ENCODE measurements at places on chromosomes 16 and 17.

- DNase-seq, result no peak
Measured at GRCh38 chr16:30840611-30841010, 53.3 kb downstream of the BCL7C start.

- peak; percentile 24 for DNase-seq
Measured at GRCh38 chr16:52265446-52265861, 281.5 kb downstream of the TOX3 start.

- DNase-seq, result no peak
Measured at GRCh38 chr16:14405611-14406537, 224.2 kb downstream of the PARN start.

- DNase-seq, result no peak
Measured at GRCh38 chr16:47065766-47066688, 77.7 kb downstream of the NETO2 start.

- no peak for DNase-seq
Measured at GRCh38 chr17:64315032-64315490, 52.0 kb upstream of the TEX2 start.

- no peak for DNase-seq
Measured at GRCh38 chr16:82201351-82201750, 31.3 kb upstream of the MPHOSPH6 start.

DNA sequence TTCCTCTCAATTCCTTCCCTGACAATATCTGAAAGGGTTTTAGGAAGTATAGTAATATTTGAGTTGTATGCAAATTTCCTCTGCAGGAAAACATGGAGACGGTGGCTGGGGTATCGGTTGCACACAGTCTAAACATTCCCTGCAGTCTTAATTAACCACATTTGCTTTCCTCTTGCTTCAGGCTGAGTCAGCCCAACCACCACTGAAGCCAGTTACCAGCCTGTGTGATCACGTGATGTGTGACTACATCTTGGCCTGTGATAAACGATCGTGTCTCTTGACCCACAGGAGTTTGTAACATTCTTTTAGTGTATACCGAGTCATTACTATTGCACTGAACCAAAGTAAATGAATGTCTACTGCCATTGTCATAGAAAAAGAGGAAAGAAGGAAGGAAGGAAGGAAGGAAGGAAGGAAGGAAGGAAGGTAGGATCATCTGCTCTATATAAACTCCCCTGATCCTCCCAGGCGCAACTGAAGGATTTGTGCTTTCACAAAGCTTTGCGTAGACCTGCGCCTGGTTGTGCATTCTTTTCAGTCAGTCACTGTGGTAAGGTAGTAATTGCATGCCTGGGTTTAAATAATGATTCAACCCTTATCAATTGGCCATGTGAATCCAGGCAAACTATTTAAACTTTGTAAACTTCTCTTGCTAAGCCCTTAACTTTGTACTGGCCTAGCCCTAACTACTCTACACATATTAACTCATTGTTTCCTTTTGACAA is 280.6 kb upstream of the SALL1 start:
- no peak for DNase-seq

- DNase-seq, result no peak
Measured at GRCh38 chr16:17759451-17760390, 289.0 kb upstream of the XYLT1 start.

- DNase-seq, result no peak
Measured at GRCh38 chr17:79112471-79112870, 37.8 kb downstream of the ENGASE start.

- no peak for DNase-seq
Measured at GRCh38 chr16:79018650-79019429, 581.7 kb downstream of the MAF start.
